ENCODE measurements at places on chromosomes 2 and 18.

- DNase-seq, result no peak
Observed at GRCh38 chr2:230512955-230513748, 97.2 kb downstream of the SP100 start.

GRCh38 chr2:101617796-101618195 is 79.7 kb upstream of the MAP4K4 start:
- DNase-seq, result no peak

DNA sequence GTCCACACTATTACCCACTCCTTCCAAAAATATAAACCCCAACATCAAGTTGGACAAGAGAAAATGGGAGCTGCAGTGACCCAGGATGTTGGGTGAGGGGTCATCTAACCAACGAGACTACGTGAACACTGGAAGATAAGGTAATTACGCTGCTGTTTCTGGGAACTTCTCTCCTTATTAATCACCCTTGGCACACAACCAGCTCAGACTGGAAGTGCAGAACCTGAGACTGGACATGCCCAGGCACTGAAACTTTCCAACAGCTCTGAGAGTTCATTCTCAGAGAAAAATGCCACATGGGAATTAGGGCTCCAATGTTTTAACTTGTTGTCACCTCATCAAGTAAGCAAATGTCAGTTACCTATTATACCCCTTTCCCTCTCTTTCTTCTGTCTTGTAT is 135.3 kb downstream of the CCDC148 start:
- DNase-seq, result no peak

DNA sequence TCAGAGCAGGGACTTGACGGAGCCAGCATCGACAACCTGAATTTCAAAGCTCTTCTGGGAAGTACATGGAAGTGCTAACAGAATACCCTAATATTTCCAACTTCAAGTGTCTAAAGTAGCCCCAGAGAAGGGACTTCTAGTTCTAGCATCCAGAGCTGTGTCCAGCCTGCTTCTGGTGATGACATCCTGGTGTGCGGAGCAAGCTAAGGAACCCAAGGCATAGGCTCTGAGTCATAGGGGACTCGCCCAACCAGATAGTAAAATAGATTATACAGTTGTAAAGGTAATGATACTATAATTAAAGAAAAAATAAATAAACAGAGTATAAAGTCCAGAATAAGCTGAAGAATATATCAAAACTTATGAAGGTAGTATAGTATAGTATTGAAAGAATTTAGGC is 108.1 kb upstream of the SERPINE2 start:
- DNase-seq, result no peak

DNA sequence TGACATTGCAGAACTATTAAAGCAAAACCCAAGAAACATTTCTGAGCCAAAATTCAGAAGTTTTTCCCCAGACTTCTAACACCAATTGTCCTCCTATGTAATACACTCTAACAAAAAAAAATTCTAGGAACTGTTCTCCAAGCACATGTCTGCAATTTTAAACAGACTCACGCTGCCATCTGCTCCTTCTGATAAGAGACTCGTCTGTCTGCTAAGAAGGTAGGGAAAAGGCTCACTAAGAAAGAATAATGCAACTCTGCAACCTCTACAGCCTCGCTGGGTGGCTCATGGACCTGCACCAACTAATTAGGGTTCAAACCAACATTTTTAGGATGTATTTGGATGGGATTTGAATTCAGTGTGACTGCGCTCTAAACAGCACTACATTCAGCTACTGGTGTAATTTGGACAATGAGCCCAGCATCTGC is 366.5 kb downstream of the DSC3 start:
- DNase-seq, result no peak

GRCh38 chr2:30956995-30957394 is 149.7 kb upstream of the CAPN13 start:
- DNase-seq, result no peak

GRCh38 chr2:102049756-102050443 is 58.1 kb downstream of the IL1R2 start:
- DNase-seq, result no peak

DNA sequence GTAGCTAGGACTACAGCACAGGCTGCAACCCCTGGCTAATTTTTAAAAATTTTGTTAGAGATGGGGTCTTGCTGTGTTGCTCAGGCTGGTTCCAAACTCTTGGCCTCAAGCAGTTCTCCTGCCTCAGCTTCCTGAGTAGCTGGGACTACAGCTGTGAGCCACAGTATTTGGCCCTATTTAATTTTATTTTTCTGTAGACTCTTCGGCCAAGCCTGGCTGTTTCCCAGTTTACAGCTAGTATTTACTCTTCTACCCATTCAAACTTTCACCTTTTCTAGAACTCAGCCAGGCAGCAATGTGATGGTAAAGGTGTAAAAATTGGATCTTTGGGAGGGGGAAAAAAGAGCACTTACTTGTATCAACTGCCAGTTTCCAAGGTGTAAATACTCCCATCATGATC is 35.3 kb downstream of the SH3RF3 start:
- DNase-seq, result no peak

DNA sequence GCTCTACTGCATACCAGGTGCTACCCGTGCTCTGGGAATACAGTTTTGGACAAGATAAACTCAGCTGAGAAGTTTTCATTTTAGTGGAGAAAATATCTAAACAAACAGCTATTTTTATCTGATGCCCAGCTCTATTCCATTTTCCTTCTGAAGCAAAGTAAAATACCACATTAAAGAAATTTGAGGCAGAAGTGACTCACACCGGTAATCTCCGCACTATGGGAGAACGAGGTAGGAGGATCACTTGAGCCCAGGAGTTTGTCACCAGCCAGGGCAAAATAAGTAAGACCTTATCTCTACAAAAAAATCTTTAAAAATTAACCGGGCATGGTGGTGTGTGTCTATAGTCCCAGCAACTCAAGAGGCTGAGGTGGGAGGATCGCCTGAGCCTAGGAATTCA is 416.2 kb upstream of the LYPD1 start:
- no peak for DNase-seq

- no peak for DNase-seq
Observed at GRCh38 chr2:160293391-160294091, 93.5 kb upstream of the ITGB6 start.

GRCh38 chr2:11376071-11376470 is 31.6 kb upstream of the ROCK2 start:
- DNase-seq, result no peak

DNA sequence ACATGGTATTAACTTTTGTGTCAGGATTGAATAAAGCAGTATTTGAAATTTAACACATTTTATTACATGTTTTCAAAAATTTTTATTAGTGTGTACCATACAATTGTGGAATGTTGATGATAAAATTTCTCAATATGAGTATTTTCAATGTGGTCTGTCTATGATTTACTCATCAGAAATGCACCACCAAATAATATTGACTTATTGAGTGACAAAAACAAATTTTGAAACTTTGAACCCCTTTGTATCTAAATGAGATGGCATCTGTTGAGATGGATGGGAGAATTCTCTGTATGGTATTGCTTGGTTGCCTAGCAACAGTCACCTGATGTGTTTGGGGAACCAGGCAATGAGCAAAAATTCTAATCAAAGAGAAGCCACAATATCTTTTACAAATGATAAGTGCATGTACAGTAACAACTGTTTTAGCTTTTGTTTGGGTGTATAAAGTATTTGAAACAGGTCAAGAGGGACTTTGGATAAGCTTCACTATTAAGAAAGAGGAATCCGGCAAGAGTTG is 400.1 kb downstream of the CCDC85A start:
- DNase-seq, result no peak

- no peak for DNase-seq
Observed at GRCh38 chr2:51490576-51491234, 458.8 kb upstream of the NRXN1 start.

- DNase-seq, result no peak
Observed at GRCh38 chr2:165772183-165772582, 21.9 kb downstream of the GALNT3 start.

DNA sequence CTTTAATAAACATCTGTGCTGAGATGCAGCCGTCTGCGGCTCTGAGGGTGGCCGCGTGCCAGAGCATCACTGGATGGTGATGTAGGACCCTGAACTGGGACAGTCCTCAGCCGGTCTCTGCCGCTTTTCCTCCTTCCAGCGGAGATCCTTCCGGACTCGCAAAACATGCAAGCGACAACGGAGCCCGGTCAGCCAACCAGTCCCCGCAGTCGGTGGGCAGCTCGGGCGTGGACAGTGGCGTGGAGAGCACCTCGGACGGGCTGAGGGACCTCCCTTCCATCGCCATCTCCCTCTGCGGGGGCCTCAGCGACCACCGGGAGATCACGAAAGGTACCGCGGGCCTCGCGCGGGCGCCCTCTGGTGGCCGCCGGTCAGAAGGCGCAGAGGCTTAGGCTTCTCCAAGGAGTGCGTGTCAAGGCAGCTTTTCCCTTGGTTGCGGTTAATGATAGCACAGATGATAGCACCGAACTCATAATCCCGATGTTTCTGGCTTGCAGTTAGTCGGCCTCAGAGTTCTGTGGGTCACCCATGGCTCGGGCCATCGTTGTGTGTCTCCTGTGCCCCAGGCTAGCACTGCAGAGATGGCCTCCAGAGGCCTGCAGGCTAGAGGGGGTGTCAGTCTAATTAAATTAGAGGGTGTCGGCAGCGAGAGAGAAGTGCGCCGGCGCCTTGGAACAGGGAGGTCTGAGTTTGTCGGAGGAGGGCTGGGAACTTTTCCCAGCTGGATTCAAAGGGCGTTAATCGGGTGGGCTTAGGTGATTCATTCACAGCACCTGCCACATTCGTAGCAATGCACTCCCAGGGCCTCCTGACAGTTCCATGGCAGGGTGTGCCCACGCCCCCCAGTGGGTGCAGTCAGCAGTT is 38.5 kb downstream of the LPIN1 start:
- peak; percentile 27 for DNase-seq

GRCh38 chr2:189982780-189983394 is 79.6 kb downstream of the MSTN start:
- no peak for DNase-seq

DNA sequence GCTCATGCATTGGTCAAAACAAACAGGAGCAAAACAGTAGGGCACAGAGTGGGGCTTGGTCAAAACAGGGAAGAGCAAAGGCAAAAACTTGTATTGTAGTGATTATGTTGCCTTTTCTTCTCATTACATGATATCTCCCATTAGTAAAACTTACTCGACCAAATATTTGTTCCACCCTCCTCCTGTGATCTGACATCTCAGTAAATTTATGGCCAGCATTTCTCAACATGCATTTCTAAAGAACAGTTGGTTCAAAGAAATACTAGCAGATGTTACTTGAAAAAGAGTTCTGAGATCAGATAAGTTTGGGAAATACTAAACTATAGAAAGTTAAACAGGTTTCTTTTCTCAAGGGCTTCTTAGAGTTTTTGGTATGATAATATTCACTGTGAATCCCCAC is 423.1 kb downstream of the FIGN start:
- no peak for DNase-seq

- DNase-seq, result no peak
Observed at GRCh38 chr2:172791953-172792352, 56.3 kb downstream of the RAPGEF4 start.

- no peak for DNase-seq
Observed at GRCh38 chr2:65045651-65046050, 10.6 kb upstream of the CEP68 start.

DNA sequence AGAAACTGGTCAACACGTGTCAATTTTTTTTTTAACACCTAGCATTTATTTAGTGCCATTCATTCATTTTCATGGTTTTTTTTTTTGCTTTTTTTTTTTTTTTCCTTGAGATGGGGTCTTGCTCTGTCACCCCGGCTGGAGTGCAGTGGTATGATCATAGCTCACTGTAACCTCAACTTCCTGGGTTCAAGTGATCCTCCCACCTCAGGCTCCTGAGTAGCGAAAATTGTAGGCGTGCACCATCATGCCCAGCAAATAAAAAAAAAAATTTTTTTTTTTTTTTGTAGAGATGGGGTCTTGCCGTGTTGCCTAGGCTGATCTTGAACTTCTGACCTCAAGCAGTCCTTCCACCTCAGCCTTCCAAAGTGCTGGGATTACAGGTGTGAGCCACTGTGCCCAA is 21.1 kb downstream of the USP14 start:
- no peak for DNase-seq

- DNase-seq, result no peak
Observed at GRCh38 chr18:54127759-54128378, 96.6 kb downstream of the MBD2 start.

GRCh38 chr18:64017870-64018269 is 48.0 kb downstream of the SERPINB8 start:
- no peak for DNase-seq

DNA sequence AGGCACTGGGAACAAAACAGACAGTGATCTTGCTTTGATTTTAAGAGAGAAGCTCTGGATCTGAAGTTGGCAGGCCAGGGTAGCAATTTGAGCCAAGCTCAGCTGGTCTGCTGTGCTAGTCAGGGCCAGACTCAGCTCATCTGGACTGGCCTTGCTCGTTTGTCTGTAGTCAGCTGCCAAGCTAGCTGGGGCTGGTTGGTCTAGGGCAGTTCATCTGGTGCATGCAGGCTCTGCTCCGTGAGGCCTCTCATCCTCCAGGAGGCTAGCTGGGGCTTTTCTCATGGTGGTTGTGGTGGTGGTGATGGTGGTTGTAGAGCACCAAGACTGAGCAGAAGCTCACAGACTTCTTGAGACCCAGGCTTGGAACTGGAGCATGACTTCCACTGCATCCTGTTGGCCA is 10.3 kb downstream of the FBLN7 start:
- DNase-seq, result no peak

DNA sequence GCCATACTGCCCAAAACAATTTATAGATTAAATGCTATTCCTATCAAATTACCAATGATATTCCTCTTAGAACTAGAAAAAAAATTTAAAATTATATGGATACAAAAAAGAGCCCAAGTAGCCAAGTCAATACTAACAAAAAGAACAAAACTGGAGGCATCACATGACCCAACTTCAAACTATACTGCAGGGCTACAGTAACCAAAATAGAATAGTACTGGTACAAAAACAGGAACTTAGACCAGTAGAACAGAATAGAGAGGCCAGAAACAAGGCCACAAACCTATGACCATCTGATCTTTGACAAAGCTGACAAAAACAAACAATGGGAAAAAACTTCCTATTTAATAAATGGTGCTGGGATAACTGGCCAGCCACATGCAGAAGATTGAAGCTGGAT is 86.1 kb upstream of the KYNU start:
- no peak for DNase-seq

GRCh38 chr2:144659731-144660275 is 139.9 kb upstream of the ZEB2 start:
- peak; percentile 24 for DNase-seq

GRCh38 chr2:237704501-237705434 is 77.4 kb downstream of the LRRFIP1 start:
- DNase-seq, result no peak
